ENCODE measurements at places on chromosomes 5 and 9. TPM values are rescaled to one million over a fixed set of nuclear protein-coding genes. Genes with fewer than 3 reads are reported as not detected.
A peak's percentile ranks its signal among the peaks of the same experiment; 100 is the strongest.

The WDR31 gene
- total RNA-seq, result 0.83 TPM

The CAMSAP1 gene
- total RNA-seq, result 45.8 TPM

The PCSK1 gene
- total RNA-seq, result 0.16 TPM

The GABRB2 gene
- total RNA-seq, result 1.9 TPM

The ARID3C gene
- 0.16 TPM for total RNA-seq

DNA sequence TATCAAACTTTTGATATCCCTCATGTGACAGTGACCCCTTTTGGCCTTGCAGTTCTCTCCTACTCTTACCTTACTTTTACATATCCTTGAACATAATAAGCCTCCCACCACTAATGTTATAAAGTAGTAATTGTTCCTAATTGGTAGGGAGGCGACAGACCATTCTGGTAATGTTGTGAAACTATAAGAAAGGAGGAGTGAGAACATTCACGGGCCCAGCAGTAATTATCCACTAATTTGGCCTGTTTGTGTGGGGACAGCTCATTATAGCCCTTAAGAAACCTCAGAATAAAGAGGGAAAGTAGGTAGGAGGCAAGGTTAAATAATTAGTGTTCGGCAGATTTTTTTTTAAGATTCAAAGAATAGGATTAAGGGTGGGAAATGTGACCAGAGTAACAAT, 1046.5 kb upstream of the ARRDC3 start:
- no peak for DNase-seq

DNA sequence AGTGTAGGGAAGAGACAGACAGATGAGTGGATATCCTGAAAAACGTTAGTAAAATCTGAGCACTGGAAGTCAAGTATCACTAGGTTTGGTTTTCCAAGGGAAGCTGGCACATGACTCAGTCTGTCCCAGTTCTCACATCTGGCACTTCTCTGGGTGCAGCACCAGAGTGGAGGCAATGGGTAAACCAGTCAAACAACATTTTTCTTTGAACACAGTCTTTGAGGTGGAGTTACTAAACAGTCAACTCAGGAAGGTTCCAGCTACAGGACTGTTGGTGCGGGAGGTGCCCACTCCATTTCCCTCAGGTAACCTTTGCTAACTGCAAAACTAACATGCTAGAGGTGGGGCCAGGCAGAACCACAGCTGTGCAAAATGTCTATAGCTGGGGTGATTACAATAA, 301.4 kb upstream of the RFX3 start:
- no peak for DNase-seq

DNA sequence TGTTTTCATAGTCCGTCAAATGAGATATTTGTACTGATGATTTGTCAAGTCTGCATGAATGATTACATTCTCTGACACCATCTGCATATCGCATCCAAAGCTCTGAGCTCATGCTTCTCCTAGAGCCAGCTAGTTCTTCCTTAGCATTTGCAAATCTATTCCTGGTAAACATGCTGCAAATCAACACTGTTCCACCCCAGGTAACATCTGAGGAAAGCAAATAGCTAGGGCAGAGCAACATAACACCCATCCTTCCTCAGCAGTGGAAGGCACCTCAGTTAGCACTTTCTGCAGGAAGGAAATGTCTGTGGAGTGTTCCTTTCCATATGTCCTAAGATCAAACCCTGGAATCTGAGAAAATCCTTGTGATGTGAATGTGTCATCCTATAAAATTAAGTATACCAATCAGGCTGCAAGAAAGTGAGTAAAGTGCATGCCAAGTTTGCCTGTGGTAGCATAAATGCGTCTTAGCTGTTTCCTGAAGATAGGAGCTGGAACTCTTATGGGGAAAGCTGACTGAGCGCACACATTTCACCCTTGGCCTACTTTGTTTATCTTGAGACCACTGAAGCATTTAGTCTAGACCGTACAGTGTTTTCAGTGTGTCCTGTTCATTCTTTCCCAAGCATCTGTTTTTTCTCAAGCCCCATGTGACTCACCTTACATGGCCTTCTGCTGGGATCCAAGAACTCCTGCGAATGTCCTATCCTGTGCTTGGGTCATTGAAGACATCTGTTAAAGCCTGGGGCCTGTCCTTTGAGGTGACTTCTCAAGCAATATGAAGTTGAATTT, 50.9 kb upstream of the STARD4 start:
- no peak for DNase-seq

DNA sequence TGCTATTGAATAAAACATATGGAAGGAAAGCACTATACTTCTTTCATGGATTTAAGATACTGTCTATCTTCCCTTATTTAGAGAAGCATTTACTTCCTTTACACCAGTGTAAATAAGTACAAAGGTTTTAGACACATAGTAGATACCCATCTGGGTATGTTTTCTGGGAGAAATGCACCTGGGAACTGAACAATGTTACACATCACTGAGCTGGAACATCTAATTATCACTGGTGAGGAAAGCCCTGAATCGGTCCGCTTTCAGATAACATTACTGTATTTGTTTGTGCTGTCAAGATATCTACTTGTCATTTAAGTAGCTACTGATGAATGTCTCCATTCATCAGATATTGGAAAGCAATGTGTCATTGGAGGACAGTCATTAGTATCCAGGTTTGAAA, 964.7 kb upstream of the PTPRD start:
- no peak for DNase-seq

- peak; percentile 53 for DNase-seq
These were observed 29.9 kb upstream of the PDE4D start for GRCh38 chr5:59923465-59923864.
